EH (cell line): ENCODE measurements at places on chromosomes 7 and 10.

DNA sequence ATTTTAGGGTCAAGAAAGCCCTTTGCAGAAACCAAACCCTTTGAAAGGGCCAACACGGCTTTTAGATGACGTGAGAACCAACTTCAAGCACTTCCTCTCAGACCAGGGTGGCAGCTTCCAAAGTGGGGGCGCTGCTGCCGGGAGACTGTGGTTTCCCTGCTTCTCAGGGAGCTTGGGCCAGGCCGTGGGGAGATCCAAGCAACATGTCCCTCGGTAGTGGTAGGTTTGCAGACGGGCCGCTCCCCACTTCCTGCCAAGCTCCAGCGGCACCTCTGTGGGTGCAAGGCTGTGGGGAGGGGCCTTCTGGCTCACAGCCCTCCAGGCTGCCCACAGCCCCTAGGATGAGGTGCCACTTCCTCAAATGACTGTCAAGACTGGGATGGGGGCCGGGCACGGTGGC lies 132.4 kb downstream of the FAM53B start:
- no peak for DNase-seq

DNA sequence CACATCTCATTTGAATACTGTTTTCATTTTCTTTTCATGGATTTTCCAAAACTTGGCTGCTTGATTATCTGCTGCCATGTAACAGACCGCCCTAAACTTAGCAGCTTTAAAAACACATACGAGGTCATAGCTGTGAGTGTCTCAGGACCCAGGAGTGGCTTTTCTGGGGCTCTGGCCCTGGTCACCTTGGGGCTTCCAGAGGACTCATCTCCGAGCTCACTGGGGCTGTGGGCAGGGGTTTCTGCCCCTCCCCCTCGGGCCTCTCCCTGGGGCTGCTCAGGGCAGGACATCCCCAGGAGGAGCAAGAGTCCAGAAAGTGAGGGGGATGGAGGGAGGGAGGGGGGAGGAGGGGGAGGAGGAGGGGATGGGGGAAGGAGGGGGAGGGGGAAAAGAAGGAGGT lies 77.0 kb downstream of the NKX6-2 start:
- no peak for DNase-seq

DNA sequence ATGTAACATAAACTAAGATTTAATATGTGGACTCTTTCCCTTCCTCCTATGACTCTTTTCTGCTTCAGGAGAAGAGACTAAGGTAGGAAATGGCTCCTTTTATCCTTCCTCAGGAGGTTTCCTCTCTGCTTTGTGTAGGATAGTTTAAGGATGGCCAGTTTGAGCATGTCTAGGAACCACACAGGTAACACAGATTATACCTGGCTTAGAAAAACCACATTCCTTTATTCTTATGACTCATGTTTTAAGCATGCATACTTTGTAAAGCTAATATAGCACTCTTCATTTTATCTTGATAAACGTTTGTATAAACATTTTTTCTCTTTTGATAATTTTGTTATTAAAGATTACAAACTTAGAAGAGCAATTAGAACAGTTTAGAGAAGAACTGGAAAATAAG lies 57.8 kb downstream of the CYP51A1 start:
- no peak for DNase-seq

GRCh38 chr7:3028758-3029093 lies 14.9 kb downstream of the CARD11 start:
- no peak for DNase-seq

- DNase-seq: peak; percentile 48
Measured at GRCh38 chr10:75987616-75988015, 556.2 kb downstream of the LRMDA start.

DNA sequence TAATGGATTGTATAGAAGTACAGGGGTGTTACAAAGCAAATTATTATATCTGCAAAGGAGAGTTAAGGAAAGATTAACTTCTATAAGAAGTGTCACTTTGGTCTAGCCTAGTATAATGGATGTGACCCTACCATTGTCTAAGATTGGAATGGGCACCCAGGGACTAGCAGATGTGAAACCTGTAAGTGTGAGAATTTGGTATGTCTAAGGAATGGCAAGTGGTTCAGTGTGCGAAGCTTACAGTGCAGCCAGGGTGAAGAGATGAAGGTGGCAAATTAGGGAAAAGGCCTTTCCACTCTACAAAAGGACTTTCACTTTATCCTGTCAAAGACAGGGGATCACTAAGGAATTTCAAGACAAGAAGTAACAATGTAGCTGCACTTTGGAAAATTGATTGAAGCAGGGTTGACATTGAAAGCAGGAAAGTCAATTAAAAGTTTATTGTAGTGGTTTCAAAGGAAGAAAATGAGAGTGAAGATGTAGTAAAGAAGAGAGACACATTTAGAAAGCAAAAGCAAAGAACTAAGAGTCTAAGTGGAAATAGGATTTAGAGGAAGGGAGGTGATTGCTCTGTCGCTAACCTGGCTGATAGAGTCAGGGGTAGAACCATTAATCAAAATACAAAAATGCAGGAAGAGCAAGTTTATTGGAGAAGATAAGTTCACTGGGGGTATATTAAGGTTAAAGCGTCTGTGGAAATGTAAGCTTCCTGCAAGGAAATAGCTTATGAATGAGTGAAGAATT lies 47.4 kb downstream of the KCND2 start:
- no peak for DNase-seq

- DNase-seq: no peak
Measured at GRCh38 chr10:119677904-119678755, 26.9 kb downstream of the BAG3 start.

DNA sequence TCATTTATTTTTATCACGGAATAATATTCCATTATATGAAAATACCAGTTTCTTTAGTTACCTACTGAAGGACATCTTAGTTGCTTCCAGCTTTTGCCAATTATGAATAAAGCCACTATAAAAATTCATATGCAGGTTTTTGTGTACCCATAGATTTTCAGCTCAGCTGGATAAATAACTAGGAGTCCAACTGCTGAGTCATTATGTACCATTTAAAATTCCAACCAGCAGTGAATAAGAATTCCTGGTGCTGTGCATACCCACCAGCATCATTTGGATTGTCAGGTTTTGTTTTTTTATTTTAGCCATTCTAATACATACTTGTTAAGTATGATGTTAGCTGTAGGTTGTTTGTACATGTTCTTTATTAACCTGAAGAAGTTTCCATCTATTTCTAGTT lies 14.5 kb downstream of the FAM24B start:
- peak; percentile 70 for DNase-seq

- DNase-seq: no peak
Measured at GRCh38 chr10:13873196-13873595, 286.4 kb downstream of the PRPF18 start.

DNA sequence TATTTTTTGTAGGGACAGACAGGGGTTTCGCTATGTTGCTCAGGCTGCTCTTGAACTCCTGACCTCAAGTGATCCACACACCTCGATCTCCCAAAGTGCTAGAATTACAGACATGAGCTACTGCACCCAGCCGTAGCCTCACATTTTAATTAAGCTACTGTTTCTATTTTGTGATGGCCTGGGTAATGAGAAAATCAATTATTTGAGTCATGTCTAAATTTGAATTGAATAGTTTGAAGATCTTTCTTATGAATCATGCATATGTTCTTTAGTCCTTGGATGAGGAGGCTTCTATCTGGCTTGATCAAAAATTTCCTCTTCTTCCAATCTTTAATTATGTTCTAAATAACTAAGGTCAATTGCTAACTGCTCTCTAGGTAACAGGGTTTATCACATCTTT lies 175.0 kb downstream of the REEP3 start:
- DNase-seq: peak; percentile 30

DNA sequence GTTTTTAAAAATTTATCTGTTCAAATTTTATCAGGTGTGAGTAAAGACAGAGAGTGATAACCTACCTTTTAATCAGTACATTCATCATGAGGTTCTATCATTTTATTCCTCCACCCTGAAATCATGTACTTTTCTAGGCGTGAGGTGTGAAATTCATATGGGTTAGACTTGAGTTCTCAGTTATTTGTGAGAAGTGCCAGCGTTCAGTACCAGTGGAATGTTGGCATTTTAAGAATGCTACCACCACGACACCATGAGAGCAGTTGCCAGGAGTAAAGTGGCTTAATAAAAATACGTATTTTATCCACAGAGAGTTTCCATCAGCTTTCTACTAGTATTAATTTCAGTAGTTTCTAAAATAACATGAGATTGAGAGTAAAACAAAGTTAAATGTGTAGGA lies 104.1 kb upstream of the FERD3L start:
- peak; percentile 18 for DNase-seq

GRCh38 chr10:23419655-23420329 lies 19.1 kb upstream of the OTUD1 start:
- DNase-seq: no peak

DNA sequence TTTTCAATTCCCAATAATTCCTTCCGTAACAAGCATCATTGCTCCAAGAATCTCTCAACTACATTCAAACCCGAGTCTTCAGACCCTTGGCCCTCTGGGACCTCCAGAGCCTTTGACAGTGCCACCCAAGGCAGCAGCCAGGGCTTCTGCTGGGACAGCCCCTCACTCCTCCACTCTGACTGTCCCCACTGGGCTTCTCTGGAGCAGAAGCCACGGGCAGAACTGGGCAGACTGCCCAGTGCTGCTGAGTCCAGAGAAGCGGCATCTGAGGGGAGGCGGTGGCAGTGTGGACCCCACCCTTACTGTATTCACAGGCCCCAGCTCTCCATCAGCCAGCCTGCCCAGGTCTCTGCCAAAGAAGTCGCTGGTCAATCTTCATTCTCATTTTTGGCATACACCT lies 8.8 kb downstream of the CYREN start:
- no peak for DNase-seq

DNA sequence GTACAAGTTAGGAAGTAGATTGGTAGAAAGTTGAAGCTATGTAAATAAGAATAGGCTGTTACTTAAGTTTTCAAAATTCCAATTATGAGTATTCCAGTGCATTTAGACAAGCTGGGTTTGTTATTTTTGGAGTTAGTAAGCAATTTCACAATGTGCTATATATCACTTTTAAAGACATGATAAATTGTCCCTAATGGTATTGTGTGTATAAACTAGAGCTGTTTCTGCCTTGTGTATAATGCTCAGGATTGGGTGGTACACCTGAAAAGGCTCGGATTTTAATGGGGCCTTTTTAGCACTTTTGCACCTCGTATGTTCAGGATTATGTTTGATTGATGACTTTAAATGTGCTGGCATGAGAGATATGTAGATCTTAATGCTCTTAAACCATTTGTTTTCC lies 175.8 kb downstream of the VTI1A start:
- peak; percentile 30 for DNase-seq

GRCh38 chr7:70317356-70317755 lies 719.1 kb downstream of the AUTS2 start:
- no peak for DNase-seq

GRCh38 chr10:120282421-120282820 lies 174.6 kb upstream of the PLPP4 start:
- no peak for DNase-seq

- no peak for DNase-seq
Measured at GRCh38 chr10:16592378-16592777, 70.7 kb upstream of the C1QL3 start.

GRCh38 chr7:121157341-121157751 lies 168.8 kb downstream of the CPED1 start:
- DNase-seq: no peak

DNA sequence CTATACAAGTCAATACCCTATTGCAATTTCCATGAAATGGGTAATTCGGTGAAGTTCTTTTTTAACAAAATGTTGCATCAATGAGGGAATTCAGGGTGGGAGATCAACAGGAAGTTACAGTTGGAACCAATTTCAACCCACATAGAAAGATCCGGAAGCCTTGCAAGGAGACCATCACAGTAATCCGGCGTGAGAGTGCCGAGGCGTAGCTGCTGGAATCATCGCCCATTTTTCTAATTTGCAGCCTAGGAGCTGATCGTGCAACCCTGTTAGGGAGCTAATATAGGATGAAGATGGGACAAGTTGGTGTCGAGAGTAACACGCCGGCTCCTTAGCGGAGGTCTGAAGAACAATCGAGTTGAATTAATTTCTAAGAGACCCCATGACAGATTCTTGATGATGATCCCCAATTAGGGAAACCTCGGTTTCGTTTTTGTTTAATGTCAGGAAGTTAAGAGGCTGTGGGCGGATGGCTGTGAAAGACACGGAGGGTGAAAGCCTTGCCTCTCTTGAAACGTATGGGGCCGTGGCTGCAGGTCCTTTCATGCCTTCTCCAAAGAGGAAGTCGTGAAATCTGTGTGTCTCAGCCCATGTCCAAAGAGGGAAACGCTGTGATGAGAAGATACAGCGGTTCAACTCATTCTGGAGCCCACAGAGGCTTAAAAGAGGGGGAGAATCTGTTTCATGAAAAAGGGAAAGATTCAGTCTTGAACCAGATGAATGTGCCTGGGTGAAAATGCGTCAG lies 51.2 kb upstream of the CARD11 start:
- DNase-seq: no peak

- no peak for DNase-seq
Measured at GRCh38 chr7:75876126-75876881, 2.5 kb upstream of the RHBDD2 start.

GRCh38 chr7:3245077-3245476 lies 56.0 kb upstream of the SDK1 start:
- no peak for DNase-seq

DNA sequence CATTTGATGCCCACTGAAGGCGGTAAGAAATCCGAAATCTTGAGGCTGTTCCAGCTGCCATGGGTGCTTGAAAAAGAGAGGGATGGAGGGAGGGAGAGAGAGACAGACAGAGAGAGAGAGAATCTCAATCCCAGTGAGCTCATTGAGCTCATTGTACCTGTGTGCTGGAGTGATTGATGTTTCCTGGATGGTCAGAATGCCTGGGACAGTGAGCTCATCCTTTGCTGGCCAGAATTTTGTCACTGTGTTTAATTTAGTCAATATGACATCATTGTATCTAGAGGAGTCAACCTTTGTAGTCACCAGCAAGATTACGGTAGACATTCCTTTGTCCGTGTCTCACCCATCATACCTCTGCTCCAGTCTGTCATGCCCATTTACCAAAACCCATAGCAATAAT lies 625.4 kb upstream of the POM121L12 start:
- no peak for DNase-seq

DNA sequence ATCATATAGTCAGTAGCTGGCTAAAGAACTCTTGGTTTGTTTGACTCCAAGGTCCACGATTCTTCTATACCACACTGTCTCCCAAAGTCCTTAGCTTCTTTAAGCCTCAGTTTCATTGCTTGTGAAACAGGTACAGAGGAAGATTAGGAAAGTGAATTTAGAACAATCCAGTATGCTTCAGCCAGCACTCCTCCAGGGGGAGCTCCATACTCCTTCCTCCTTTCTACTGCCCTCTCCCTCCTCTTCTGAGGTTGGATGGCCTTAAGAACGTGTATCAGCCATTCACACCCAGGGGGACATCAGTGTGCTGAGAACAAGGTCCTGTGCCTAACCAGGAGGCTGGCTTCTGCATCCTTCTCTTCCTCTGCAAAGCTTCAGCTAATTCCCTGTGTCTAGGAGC lies 54.8 kb upstream of the CALD1 start:
- peak; percentile 73 for DNase-seq

DNA sequence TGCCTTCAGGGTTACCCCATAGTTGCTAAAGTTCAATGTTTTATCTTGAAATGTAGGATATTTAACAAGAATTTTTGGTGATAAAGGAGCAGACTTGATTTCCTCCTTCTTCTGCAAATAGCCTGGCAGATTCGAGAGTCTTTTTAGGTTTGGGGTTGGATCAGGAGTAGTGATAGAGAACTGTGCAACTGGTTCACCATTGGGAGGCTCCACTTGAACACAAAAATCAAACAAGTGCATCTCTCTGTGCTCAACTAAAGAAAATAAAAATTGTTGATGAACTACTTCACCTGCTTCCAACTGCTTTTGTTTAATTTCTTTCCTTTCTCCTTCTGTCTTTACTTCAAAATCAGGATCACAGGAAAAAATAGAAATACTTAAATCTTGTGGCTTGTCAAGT lies 58.5 kb downstream of the MACC1 start:
- no peak for DNase-seq
